ENCODE measurements at places on chromosomes 1 and 21.

- DNase-seq = no peak
These were observed 19.2 kb downstream of the RD3 start for GRCh38 chr1:211472724-211473123.

DNA sequence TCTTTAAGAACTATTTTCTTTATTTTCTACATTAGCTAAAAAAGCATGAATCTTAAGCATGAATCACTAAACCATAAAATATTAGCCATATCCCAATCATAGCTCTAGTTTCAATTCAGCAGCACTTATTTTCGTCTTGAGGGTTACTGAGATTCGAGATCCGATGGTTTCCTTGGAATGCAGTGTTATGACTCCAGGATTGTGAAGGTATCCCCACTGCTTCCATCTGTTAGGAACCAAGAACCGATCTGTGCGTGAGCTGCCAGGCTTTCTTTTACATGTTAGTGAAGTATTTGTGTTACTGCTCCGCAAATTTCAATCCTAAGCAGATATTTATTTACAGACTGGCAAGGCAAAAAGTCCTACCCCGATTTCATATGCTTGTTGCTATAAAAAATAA lies 18.8 kb downstream of the TNFRSF9 start:
- DNase-seq = no peak

DNA sequence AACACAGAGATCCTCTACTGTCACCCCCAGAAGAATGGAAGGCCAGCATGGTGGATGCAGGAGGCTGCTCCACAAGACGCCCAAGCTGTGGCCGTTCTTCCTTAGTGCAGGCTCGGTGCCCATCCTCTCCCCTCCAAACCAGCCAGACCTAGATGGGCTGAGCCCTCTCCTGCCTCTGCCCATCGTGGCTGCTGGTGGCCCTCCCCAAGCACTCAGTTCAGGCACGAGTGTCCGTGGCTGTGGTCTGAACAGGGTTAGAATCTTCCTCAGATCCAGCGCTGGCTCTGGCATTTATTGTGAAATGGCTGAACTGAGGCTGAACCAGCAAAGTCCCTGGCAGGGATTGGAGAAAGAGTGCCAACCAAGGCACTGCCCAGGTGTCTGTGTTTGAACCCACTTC lies 59.5 kb downstream of the TRIM11 start:
- no peak for DNase-seq

DNA sequence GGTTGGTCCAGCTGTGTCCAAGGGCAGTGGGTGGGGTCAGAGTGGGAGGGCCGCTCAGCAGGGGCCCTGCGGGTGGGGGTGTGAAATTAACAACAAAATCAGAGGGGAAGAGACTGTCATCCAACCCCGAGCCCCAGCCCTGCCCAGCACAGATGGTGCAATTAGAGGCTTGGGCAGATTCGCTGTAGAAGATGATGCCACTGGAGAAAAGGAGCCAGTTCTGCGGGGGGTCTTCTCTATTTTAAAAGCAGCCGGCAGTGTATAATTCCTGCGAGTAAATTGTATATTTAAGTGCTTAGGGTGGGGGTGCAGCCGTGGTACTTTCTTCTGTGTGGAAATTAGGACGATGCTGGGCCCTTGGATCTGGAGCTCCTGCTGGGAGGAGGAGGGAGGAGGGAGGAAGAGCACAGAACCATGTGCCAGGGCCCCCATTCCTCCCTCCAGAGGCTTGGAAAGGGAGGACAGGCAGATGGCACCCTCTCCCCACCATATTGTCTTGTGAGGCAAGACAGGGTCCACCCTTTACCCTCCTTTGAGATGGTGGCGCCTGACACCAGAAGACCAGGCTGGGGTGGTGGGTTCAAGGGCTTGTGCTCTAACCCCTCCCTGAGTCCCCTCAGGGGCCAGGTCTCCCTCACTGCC lies 89.2 kb downstream of the ACTL8 start:
- no peak for DNase-seq

- DNase-seq = no peak
These were observed 72.0 kb upstream of the BACE2 start for GRCh38 chr21:41095983-41096382.

DNA sequence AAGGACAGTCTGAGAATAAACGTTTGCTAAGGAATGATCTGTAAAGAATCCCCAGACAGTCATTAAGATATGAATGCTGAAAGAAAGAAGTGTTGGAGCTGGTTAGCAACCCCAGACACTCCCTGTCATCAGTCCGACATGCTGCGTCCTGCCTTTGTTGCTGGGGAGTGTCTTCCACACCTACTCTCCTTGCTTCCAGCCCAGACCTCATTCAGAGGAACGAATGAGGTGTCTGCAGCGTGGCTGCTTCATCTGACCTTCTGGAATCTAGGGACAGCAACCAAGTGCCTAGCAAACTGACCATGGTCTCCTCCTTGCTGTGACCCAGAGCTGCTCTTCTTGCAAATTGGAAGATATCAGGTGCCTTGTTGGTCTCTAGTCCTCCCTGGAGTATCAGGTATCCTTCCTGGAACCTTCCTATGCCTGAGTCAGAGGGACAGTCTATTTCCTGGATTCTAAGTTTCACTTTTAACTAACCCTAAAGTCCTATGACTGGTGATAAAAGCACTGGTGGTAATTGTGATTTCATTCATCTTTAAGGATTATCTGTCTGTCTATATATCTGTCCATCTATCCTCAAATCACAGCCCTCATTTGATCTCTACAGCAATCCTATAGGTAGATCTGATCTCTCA lies 45.3 kb downstream of the NFASC start:
- DNase-seq = no peak

All from stimulated activated CD8-positive, alpha-beta memory T cell treated with anti-CD3 and anti-CD28 coated beads, Interleukin-2, amount 100 ng/mL, for 48 hours (primary cell).